ENCODE measurements at places on chromosomes 5 and 9.
A peak's percentile ranks its signal among the peaks of the same experiment; 100 is the strongest.

DNA sequence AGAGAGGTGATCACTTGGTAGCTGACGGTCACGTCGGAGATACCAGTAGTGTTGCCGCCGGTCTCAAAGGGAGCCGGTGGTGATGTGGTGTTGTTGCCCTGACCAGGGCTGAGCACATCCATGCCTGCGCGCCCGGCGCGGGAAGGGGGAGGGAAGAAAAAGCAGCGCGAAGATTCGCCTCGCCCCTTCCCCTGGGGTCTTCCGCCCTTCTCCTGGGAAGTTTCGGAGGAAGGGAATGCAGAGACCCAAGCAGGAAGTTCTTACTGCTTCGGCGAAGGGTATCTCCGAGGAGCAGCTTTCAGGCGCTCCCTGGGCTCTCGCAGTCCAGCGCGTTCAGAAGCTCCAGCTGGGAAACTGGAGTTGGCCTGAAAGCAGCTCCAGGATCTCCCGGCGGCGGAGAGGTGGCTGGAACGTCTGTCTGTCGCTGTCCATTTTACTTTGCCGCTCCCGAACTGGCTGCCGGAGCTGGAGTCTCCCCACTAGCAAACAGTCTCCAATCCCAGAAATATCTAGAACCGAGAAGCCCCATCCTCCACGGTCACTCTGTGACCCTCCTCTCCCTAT lies 565 bp downstream of the HTR1A start:
- no peak for DNase-seq

- no peak for DNase-seq
These were observed 48.6 kb downstream of the CCL28 start for GRCh38 chr5:43363445-43364152.

DNA sequence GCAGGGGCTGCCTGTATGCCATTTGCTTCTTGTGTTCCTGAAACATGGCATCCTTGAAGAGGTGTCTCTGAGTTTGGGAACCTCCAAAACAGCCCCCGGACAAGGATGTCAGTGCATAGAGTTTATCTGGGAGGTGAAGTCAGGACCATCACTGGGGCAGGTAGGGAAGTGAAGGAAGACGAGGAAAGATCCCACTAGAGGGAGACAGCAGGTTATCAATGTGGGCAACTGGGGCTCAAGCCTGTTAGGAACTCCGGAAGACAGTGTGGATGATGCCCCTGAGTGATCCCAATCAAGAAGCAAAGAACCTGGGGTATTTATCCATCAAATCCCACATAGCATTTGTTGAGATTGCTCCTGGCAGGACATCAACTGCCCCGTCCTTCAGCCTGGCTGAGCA lies 233.1 kb downstream of the AGTPBP1 start:
- DNase-seq: no peak

- DNase-seq: no peak
These were observed 23.2 kb downstream of the STK10 start for GRCh38 chr5:172164769-172165212.

DNA sequence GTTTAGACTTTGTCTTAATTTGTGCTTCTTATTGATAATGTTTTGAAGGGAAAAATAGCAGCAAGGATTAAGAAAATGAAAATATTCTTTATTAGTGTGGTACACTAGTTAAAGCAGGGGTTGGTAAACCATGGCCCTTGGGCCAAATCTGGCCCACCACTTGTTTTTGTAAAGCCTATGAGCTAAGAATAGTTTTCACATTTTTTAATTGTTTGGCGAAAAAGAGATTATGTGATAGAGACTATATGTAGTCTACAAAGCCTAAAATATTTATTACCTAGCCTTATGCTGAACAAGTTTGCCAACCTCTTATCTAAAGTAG lies 57.2 kb downstream of the KCNN2 start:
- no peak for DNase-seq

- DNase-seq: no peak
These were observed 18.1 kb downstream of the PRRC2B start for GRCh38 chr9:131411719-131412681.

- DNase-seq: no peak
These were observed 12.1 kb upstream of the PLEKHG4B start for GRCh38 chr5:79821-80220.

- DNase-seq: no peak
These were observed 19.3 kb downstream of the PCSK5 start for GRCh38 chr9:75909776-75910175.

GRCh38 chr5:5158472-5158895 lies 18.4 kb downstream of the ADAMTS16 start:
- DNase-seq: no peak

GRCh38 chr9:115972843-115973595 lies 180.6 kb upstream of the PAPPA start:
- no peak for DNase-seq

DNA sequence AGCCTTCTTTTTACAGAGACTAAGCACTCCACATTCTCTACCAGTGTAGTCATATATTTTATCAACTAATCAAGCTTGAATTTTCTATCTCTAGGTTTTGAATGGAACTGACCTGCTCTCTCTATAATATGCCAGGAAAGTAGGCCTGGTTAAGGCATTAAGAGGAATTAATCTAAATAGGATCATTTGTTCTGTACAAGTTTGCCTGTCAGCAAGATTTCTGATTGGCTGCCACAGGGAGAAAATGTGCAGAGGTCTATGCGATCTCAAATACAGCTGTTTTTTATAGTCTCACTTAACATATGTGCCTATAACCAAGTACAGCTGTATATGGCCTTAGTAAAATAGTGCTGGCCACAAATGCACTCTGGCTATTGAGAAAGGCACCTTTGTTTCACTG lies 418.8 kb downstream of the KDM4C start:
- DNase-seq: no peak

- DNase-seq: no peak
These were observed 76.6 kb downstream of the YIPF5 start for GRCh38 chr5:144093868-144094267.

- DNase-seq: no peak
These were observed 15.5 kb downstream of the PCDHB15 start for GRCh38 chr5:141260458-141261237.

GRCh38 chr5:96931605-96932004 lies 4.3 kb upstream of the LNPEP start:
- no peak for DNase-seq

GRCh38 chr5:180423133-180423532 lies 70.0 kb upstream of the GFPT2 start:
- DNase-seq: no peak

GRCh38 chr5:132828846-132829494 lies 1.5 kb downstream of the SHROOM1 start:
- DNase-seq: no peak

- DNase-seq: no peak
These were observed 5.5 kb downstream of the MRNIP start for GRCh38 chr5:179852993-179853547.

DNA sequence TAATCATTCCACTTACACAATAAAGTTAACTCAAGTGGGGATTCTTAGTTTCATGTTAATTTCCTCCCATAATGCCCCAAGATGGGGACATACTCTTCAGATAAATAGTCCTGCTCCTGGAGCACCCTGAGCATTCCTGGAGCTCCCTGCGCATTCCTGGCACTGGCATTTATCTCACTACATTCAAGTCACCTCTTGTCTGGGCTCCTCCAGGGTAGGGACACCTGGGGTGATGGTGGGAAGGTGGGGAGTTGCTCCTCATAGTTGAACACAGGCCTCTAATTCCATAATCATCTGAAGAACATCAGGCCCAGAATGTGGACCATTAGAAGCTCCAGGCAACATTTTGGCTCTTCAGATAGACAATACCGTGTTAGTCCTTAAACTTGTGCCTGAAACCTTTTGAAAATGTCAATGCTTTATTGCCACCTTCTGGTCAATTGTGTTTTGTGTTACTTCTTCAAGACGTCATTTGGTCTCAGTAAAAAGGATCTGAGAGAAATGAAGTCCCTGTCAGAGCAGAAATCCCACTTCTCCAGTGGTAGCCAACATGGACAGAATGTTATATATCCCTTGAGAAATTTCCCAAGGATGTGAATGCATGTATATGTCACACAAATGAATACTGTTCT lies 14.2 kb upstream of the AGGF1 start:
- peak; percentile 59 for DNase-seq

GRCh38 chr9:93531374-93531773 lies 45.0 kb upstream of the PHF2 start:
- no peak for DNase-seq

DNA sequence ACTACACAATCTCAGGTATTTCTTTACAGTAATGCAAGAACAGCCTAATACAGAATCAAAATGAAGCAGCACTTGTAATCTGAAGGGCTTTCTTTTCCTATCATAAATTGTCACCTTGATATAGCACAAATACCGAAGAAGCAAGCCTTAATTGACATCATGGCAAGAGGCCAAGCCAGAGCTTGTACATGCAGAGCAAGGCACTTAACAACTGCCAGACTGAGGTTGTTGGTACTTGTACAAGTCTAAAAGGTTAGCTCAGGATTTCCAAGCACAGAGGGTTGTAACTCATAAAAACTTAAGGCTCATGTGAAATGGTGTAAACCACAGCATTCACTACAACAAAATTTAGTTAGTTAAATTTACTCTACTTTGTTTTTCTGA lies 158.8 kb upstream of the SPEF2 start:
- DNase-seq: peak; percentile 20

- peak; percentile 30 for DNase-seq
These were observed 61.9 kb upstream of the ITGA1 start for GRCh38 chr5:52725808-52726207.

GRCh38 chr9:75390951-75391350 lies 302.6 kb downstream of the OSTF1 start:
- DNase-seq: no peak

- no peak for DNase-seq
These were observed 104.6 kb upstream of the TNFAIP8 start for GRCh38 chr5:119250946-119251901.

GRCh38 chr5:97979740-97980139 lies 793.7 kb upstream of the RGMB start:
- no peak for DNase-seq

- DNase-seq: no peak
These were observed 14.7 kb downstream of the KIAA1958 start for GRCh38 chr9:112501287-112501686.

- no peak for DNase-seq
These were observed 584.3 kb upstream of the TUSC1 start for GRCh38 chr9:26262421-26263107.

DNA sequence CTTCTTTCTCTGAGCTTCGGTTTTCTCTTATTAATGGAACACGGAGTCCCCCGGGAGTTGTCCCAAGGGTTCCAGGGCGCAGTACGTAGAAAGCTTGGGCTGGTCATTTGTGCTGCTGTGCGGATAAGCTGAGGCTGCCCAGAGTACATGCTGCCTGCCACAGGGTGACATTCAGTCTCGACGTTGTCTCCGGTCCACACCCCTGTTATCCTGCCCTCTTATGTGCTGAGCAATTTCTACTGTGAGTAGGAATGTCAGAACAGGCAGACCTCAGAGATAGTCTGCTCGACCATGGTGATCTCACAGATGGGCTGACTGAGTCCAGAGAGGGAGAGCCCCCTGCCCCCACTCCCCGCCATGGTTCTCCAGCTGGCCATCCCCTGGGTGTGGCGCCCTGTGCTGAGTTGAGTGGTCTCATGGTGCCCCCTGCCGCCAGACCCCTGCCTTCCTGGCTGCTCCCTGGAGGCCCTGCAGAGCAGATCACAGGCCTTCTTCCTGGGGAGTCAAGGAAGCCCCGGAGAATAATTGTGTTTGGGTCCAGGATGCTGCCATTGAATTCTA lies 124.0 kb downstream of the RGS3 start:
- DNase-seq: no peak

DNA sequence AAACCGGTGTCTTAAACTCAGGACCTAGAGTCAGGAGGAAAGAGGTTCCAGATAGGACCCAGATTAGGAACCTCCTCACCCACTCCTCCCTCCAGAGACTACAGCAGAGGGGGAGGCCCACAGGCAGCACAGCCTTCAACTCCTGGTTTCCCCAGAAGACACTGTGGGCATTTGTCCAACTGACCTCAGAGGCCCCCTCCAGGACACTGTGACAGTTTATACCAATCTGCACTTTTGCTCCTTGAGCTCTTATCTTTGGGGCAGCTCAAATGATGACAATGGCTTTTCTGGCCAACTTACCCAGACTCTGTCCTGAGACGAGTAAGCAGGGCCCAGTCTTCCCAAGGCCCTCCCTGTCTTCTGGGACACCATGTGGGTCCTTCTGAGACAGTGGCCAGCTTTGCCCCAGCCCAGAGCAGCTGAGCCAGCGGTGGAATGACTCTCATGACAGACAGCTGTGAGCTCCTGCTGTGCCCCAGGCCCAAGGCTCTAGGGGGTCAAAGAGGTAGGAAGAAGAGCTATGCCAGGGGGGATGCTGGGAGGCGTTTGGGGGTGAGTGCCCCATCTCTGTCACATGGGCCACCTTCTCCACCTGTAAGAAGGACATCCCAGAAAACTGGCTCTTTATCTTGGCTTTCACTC lies 14.3 kb downstream of the OR2V2 start:
- DNase-seq: no peak

DNA sequence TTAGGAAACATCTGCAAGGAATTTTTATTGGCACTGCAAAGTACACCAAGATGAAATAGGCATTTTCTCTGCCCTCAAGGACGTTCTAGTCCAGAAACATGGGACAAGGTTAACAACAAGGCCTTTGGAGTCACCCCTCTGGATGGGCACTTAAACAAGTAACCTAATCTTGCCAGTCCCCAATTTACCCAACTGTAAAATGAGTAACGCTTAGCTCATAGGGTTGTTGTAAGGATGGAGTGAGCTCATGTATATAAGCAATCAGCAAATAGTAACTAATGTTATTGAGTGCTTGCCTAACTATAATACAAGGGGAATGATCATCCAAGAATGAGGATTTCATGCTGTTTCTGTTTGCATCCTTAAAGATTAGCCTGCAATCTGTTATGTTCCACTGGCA lies 189.3 kb downstream of the PAPPA start:
- no peak for DNase-seq

- no peak for DNase-seq
These were observed 166.6 kb downstream of the SMARCA2 start for GRCh38 chr9:2181792-2182191.

- DNase-seq: no peak
These were observed 404.8 kb downstream of the TLR4 start for GRCh38 chr9:118108971-118109370.

DNA sequence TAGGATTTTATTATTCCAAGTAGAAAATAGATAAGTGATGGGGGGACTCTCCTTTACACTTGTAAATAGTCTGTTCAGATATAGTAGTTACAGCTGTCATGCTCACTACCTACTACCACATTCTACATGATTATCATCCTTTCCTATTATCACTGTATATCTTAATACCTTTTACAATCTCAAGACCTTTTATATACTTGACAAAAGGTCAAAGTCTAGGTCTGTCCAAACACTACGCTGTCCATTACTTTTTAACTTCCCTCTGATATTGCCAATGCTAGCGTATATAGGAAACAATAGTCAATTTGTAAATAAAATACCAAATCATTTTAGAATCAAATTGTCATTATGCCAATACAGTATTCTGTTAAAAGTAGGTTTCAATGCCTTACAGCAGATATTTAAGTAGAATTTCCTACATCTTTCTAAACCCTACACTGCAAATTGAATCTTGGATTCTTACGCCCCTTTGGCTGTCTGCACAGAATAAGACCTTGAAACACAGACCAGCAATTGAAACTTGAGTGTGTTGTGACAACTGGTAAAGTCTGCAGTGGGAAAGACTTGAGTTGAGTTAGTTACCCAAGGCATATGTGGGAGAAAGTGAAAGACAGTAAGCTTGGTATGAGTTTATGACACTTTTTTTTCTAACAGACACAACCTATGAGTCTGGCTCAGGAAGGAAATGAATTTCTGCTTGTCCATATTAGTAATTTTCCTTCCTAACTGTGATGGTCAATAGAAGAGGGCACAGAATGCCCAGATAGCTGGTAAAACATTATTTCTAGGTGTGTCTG lies 827.6 kb upstream of the ACO1 start:
- DNase-seq: no peak

- DNase-seq: no peak
These were observed 7.6 kb upstream of the ADGRV1 start for GRCh38 chr5:90550963-90551362.

Measured in NCI-H1436 (cell line).